ENCODE measurements at places on chromosomes 7 and 10.
A peak's percentile ranks its signal among the peaks of the same experiment; 100 is the strongest.

DNA sequence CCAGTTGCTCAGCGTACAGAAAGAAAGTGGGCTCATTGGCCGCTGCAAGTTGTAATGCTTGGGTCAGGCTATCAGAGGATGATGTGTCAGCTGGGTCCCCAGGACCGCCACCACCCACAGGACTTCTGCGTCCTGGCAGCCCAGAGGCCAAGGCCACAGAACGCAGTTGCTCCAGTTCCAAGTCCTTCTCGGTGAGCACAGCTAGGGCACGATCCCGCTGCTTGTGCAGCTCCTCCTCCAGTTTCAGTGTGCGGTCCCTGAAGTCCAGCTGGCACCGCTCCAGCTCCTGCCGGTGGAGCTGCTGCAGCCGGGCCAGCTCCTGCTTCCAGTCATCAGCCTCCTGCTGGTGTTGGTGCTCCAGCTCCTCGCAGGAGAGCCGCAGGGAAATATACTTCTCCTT is 3.0 kb downstream of the GCC1 start:
- no peak for DNase-seq

GRCh38 chr7:115054478-115055065 is 132.7 kb downstream of the MDFIC start:
- no peak for DNase-seq

GRCh38 chr7:158573310-158573709 is 14.3 kb downstream of the PTPRN2 start:
- no peak for DNase-seq

DNA sequence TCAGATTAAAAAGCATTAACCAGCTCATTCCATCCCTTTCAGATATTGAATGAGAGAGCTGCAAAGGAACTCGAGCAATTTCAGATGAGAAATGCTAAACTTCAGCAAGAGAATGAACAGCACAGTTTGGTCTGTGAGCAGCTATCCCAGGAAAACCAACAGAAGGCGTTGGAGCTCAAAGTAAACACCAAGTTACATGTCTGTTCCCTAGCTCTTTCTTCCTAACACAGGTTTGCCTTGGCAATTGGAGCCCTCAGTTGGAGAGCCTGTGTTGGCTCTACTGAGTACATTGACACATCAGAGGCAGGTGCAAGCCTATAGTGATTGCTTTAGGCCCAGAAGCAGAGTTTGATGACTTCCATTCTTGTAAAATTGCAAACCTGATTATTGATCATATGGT is 14.7 kb downstream of the CFAP58 start:
- DNase-seq, result no peak

- DNase-seq, result no peak
Measured at GRCh38 chr10:11759347-11759746, 17.2 kb downstream of the ECHDC3 start.

GRCh38 chr7:30810986-30811385 is 39.8 kb downstream of the MINDY4 start:
- no peak for DNase-seq

GRCh38 chr10:23459308-23459939 is 20.5 kb downstream of the OTUD1 start:
- no peak for DNase-seq

GRCh38 chr10:89129911-89130310 is 77.2 kb downstream of the CH25H start:
- no peak for DNase-seq

- no peak for DNase-seq
Measured at GRCh38 chr7:98629001-98629431, 11.9 kb downstream of the NPTX2 start.

DNA sequence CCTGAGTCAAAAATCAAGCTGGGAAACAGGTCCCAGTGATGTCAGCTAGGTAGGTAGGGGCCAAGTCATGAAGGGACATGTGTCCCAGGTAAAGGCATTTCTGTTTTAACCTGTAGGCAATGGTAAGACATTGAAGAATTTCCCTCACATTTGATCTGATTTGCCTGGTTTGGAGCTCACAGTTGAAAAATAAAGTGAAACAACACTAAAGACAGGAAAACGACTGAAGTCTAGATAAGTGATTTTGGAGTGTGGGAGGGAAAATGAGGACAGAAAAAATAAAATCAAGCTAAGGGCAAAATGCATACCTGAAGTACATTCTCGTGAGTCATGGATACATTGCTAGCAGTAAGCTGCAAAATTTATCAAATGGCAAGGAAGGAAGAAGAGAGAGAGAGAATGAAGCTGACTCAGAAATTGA is 169.9 kb downstream of the SKIDA1 start:
- no peak for DNase-seq

- peak; percentile 62 for DNase-seq
Measured at GRCh38 chr7:95199779-95200558, 124.4 kb downstream of the PON1 start.

DNA sequence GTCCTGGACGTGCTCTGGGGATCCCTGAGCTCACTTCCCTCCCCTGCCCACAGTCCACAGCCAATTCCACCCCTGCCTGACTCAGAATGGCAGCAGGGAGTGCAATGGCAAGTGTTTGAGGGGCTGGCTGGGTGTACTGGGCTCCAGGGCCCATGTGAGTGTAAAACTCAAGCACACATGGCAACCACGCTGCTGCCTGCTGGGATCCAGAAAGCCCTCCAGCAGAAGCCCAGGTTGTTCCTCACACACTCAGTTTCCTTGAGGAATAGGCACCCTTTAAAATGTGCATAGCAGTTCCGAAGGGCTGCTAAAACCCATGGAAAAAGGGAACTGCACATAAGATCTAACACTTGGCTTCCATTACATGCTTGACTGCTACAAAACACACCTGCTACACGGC is 11.3 kb upstream of the ATP6V0A4 start:
- no peak for DNase-seq
